ENCODE measurements at places on chromosomes 16 and 17.

DNA sequence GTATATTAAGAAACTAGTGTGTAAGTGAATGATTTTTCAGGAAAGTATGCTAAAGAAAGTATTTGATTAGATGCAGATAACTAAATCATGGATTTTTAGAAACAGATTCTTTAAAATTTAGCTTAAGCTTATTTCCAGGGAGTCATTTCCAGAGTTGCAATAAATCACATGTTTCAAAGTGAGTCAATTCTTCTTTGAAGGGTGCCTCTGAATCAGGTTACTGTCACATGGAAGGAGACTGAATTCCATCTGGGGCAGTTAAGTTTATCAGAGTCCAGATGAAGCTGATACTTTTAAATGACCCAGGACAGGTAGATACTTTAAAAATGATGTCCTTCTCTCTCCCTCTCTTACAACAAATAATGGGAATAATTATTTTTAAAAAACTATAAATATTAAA is 5.0 kb downstream of the MFSD11 start:
- DNase-seq, result no peak

DNA sequence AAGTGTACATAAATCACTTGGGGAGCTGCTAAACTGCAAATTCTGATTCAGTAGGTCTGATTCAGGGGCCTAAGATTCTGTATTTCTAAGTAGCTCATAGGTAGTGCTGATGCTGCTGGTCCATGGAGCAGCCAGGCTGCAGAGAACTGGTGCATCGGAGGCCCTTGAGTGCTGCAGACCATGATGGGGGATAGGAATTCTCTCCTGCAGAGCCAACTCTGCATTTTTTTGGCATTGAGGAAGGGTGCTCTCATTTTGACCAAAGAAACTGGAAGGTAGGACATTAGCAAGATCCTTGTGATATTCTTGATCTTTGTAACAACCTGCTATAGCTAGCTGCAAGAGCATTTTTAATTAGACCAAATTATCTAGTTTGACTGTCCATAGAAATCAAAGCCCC is 4.7 kb downstream of the HOXB2 start:
- DNase-seq, result no peak

DNA sequence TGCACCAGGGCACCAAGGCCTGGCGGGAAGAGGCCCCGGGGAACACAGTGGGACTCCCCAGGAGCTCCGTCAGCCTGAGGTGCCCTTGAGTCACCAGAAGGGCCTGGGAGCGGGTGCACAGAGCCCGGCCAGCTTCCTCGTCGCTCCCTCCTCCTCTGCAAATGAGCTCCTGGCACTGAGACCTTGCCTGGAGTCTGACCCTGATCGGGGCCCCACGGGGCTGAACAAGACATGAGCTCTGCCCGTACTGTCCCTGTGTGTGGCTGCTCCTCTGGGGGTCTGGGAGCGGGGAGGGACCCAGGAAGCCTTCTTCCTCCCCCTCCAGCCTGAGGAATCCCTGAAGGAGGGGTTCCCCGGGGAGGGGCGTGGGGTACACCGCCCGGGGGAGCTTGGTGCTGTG is 36.4 kb upstream of the SSTR5 start:
- DNase-seq, result no peak

DNA sequence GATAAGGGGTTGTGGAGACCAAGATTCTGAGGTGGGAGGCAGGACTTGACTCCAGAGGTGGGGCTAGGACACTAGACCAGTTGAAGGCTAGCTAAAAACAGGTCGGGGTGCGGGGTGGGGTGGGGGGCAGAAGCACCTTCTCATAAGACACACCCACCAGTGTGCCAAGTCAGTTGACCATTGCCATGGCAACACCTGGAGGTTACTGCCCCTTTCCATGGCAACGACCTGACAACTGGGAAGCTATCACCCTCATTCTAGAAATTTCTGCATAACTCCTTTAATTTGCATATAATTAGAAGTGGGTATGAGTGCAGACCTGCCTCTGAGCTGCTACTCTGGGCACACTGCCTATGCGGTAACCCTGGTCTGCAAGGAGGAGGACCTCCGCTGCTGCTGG is 53.9 kb upstream of the ALOX12 start:
- DNase-seq, result no peak

DNA sequence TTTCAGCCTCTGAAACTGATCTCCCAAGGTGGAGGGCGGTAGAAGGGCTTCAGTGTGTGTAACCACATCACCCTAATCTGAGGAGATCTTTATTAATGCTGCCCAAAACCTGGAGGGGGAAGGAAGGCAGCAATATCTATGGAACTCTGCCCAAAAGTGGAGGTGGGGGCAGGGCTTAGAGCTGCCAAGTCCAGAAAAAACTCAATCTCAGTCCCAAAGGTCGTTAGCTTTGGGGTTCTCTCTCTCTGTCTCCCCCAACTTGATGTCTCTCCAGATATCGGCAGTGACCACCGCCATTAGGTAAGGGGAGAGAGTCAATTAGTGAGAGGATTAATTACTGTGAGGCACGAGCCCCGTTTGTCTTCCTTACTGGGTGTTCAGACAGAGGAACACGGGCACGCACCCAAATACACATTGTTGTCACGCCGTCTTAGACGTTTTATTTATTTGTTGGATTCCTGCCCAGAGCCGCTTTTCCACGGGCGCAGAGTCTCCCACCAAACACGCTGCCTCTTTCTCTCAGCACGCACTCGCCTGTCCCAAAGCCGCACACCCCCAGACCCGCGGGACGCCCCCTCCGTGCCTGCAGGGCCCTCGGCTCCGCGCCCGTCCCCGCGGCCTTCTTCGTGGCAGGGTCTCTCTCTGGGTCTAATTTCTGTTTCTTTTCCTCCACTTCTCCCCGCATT is 5.4 kb upstream of the LHX1 start:
- DNase-seq, result no peak

GRCh38 chr17:27985736-27986399 is 56.6 kb upstream of the NLK start:
- DNase-seq, result no peak

- no peak for DNase-seq
Measured at GRCh38 chr17:76909971-76910760, 42.0 kb downstream of the MGAT5B start.

DNA sequence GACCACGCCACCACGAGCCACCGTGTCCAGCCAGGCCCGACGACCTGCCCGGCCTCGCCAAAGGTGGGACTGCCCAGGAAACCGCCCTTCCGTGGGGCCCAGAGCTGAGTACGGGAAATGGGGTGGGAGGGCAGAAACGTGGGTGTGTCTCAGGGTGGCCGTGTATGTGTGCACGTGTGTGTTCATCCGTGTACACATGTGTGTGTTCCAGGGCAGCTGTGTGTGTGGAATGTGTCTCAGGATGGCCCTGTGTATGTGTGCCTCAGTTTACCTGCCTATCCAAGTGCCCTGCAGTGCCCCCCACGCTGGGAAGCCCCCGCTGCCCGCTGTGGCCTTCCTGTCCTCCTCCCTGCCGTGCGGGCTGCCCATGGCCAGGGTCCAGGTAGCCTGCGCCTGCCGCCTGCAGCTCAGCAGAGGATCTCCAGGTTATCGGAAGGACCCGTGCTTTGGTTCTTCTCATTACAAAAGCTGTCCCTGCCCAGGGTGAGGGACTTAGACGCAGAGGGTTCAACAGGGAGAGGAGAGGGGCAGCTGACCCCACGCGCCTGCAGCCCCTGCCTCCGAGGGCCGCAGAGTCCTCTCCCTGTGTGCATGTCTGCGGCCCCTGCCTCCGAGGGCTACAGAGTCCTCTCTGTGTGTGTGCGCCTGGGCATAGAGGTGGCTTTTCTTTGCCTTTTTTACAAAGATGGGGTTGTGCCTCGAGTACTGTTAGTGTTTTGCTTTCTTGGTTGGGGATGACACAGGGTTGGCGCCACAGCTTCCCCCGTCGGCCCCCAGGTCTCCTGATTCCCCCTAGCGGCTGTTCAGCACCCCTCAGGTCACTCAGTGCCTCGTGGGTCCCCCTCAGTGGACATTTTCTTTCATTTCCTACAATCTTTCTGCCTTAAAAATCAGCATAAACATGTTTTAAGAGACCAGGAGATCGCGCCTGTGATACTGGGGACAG is 23.6 kb downstream of the ZNF469 start:
- DNase-seq, result no peak

DNA sequence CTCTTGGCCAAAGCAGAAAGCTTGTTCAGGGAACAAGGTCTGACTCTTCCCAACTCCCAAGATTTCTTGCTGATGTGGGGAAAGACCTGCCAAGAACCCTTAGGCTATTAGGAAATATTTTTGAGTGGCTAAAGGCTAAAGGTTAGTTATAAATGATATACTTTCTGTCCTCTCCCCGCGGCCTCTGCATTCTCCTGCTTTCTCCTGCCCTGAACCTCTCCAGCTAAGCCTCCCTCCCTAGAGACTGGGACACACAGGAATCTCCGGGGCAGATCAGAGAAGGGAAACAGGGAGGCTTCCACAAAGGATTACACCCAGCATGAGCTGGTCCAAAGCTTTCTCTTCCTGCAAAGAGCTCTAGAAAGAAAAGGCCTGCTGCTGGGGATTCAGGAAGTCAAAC is 2.3 kb downstream of the SLC43A2 start:
- no peak for DNase-seq

DNA sequence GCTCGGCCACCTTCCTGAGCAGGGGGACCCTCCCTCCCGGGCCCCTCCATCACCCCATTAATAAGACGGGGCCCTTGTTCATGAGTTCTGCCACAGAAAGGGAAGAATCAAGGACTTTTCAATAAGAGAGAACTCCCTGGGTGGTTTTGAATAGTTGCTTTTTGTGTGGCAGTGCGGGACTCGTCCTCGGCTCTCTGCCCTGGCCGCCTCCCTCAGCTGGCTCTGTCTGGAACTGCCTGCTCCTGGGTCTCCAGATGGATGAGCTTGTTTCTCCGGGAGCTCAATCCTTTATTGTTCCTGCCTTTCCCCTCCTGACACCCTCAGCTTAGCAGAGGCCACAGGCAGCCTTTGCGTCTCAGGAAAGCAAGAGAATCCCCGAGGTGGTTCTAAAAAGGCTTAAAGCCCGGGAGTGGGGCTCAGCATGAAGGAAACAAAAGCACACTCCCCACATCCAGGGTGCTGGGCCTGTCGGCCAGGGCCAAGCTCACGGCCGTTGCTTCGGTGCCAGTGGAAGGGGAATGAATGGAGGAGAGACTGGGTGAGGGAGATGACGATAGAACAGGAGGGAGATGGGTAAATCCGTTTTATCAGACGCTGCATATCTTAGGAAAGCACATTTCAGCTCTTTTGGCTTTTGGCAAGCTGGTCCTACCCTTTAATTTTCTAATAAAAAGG is 60.2 kb downstream of the RAI1 start:
- no peak for DNase-seq

DNA sequence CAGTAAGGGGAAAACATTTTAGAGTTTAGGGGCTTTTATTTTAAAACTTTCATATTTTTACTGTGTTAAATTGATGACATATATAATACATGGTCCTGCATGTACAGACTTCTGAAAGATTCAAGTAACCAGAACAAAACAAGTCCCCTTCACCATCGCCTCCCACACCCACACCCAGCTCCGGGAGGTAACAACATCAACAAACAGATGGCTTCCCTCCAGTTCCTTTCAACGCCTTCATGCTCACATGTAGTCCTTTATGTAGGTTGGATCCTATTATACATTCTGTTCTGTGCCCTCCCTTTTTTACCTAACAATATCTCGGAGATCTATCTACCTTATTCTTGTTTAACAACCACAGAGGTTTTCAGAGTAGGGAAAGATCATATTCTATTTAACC is 30.5 kb downstream of the GINS3 start:
- DNase-seq, result no peak

DNA sequence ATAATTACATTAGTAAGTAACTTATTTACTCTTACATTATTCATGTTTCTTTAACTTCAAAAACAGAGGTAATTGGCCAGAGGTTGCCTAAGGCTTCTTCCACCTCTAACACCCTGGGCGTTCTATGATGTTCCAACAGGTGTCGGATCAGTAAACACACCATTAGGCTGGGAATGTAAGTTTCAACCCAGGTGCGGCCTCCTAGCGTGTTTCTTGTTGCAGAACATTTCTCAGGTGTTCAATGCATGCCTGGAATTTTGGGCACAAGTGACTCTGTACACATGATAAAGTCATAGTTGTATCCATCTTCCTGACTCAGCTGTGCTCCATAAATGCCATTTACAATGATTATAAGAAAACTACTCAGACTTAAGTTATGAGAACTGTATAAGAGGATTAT is 1.0 kb downstream of the KRTAP2-2 start:
- no peak for DNase-seq

DNA sequence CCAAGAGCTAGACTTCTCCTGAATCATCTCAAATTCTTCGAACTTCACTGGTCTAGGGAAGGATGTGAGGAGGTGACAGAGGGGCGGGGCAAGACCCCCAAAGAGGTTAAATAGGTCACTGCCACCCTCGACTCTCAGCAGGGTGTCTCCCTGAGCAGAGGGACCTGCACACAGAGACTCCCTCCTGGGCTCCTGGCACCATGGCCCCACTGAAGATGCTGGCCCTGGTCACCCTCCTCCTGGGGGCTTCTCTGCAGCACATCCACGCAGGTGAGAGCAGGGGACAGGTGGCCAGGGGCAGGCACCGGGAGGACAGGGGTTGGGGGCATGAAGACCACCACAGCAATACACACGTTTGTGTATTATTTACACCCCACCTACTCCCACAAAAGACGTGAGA is 9.2 kb downstream of the CCL17 start:
- no peak for DNase-seq

- DNase-seq, result no peak
Measured at GRCh38 chr16:69754143-69754468, 620 bp downstream of the NOB1 start.

- DNase-seq, result no peak
Measured at GRCh38 chr16:11640987-11641817, 27.1 kb upstream of the SNN start.

DNA sequence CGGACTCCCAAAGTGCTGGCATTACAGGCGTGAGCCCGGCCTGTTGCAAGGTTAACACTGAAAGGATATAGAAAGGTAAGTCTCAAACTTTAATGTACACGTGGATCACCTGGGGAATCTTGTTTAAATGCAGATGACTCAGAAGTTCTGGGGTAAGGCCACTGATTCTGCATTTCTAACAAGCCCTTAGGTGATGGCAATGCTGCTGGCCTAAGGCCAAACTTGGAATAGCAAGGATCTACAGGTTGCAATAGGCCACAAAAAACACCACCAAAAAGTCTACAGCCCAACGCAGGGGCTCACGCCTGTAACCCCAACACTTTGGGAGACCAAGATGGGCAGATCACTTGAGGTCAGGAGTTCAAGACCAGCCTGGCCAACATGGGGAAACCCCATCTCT is 4.2 kb downstream of the CMTM4 start:
- DNase-seq, result no peak

DNA sequence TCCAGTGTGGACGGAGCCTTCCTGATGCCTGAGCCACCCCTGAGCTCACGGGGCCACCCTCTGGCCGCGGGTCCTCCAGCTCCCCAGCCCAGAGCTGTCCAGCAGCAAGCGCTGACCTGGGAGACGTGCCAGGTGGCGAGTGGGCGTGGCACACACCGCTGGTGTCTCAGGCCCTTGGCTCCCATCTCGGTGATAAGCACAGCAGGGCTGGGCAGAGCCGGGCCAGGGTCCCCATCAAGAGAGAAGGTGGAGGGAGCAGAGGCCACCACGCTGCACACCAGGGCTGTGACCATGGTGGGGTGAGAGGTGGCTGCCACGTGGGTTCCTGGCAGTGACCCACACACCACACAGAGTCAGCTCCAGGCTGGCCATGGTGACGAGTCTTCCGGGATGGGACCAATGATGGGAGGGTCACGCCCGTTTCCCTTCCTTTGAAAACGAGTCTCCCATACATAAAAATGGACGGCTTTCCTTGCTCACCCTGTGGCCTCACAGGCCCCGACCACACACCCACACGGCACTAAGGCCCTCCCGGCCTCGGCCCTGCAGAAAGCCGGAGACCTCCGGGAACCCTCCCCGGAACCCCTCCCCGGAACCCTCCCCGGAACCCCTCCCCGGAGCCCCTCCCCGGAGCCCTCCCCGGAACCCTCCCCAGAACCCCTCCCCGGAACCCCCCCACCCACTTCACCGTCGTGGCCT is 16.8 kb downstream of the UTS2R start:
- no peak for DNase-seq
